ENCODE measurements at places on chromosomes 2 and 18.

GRCh38 chr18:30192216-30192615 lies 850.3 kb downstream of the DSC3 start:
- DNase-seq = no peak

GRCh38 chr2:178059681-178060080 lies 12.9 kb downstream of the PDE11A start:
- no peak for DNase-seq

GRCh38 chr18:8695932-8696517 lies 9.3 kb upstream of the MTCL1 start:
- no peak for DNase-seq

- no peak for DNase-seq
These were observed 360.0 kb upstream of the LRATD1 start for GRCh38 chr2:14272396-14273075.

- no peak for DNase-seq
These were observed 8.5 kb downstream of the RAB17 start for GRCh38 chr2:237581751-237582746.

DNA sequence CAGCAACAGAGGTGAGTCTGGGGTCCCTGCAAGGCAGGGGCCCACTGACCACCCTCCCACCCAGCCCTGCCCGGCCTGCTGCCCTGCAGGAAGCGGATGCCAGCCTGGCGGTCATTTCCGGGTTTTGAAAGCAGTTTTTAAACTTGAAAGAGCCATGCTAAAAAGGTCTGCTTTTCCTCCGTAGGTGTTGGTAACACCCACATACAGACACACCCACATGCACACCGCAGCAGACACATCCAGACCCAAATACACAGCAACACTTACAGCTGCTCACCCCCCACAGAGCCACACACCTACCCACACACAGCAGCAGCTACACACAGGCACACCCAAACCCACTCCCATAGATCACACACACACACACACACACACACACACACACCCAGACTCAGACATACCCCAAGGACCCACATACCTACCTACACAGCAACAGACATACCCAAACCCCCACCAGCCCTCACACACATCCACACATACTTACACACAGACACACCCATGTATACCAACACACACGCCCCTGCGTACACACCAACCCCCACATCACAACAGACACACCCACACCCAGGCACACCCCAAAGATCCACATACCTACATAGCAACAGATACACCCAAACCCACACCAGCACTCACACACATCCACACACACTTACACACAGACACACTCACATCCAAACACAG lies 7.6 kb downstream of the ZFP36L2 start:
- no peak for DNase-seq

GRCh38 chr18:28357766-28358401 lies 181.0 kb upstream of the CDH2 start:
- DNase-seq = no peak

DNA sequence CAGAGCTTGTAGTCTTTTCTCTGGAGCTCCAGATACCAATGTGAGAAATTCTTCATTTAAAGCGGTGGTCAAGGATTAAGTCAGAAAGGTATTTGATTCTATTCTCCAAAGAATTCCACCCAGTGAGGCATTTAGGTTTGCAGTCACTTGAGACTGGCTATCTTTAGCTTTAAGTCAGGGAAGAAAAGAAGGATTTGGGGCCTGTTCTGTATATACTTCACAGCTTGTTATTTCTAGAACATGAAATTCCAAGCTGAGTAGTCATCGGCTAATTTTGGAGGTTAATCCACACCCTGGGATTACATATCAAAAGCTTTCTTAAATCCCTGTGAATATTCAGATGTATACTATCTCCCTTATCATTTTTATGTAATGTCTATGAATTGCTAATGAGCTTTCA lies 39.4 kb downstream of the MYOM1 start:
- DNase-seq = no peak

- DNase-seq = no peak
These were observed 153.2 kb downstream of the HAUS1 start for GRCh38 chr18:46257366-46257765.

- no peak for DNase-seq
These were observed 7.7 kb downstream of the ASB18 start for GRCh38 chr2:236256366-236256985.

- no peak for DNase-seq
These were observed 44.7 kb downstream of the MRPS5 start for GRCh38 chr2:95076705-95077529.

- no peak for DNase-seq
These were observed 335.4 kb upstream of the CDH2 start for GRCh38 chr18:28512357-28512756.

DNA sequence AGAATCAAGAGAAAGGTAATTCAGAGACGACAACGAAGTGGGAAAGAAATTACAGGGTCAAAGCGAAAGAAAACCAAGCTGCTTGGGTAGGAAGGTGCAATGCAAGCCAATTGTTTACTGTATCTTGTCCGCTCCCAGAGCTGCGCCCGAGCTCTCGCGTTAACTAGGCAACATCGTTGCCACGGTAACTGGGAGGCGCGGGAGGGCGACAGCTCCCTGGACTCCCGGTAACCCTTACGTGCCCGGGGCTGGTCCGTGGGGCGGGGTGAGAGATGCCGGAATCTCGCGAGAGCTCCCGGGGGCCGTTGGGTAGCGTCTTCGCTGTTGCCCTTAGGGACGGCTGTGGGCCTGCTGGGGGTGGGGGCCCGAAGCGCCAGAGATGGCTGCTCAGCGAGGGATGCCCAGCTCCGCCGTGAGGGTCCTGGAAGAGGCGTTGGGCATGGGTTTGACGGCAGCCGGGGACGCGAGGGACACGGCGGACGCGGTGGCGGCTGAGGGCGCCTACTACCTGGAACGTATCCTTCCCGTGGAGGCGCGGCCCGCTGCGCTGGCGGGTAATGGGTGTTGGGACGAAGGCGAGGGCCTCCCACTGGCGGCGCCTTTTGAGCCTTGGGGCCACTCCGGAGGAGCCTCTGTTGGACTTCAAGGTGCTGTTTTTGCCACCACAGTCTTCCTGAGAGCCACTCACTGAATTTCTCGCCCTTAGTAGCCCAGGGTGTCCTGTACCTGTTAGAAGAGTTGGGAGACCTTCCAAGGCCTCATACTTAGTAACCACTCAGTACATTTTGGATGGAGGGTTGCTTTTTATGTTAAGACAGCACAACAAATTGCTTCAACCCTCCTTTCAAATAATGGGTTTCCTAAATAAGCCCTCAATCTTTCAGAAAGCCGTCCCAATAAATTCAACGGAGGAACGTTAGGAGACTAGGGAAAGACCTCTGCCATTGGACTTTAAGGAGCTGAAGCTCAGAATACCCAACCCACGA lies at the start of gene SPAG16:
TSS of gene SPAG16 (plus strand) at position 360 of the 986 bp plus-strand sequence.
- peak; percentile 92 for DNase-seq

- no peak for DNase-seq
These were observed 222.4 kb downstream of the SRBD1 start for GRCh38 chr2:45388541-45389100.
